Fibroblast of villous mesenchyme (primary cell): ENCODE measurements at places on chromosomes 7 and 10. TPM values are rescaled to one million over a fixed set of nuclear protein-coding genes. Genes with fewer than 3 reads are reported as not detected.

DNA sequence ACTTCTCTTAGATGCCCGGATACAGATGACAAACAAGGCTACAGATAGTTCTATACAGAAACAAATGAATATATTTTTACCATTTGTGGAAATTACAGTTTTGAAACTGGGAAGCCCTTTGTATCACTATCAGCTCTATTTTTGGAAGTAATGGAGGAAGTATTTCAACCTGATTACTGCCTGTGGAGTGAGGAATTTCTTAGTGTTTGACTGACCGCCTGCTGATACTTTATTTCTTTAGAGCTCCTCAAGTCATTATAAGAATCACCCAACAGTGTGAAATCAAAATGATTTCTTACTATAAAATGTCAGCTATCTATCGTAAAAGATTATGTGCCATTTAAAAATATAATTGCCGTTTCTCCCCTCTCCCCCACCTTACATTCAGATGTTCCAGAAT, 290.9 kb downstream of the SDK1 start:
- DNase-seq: no peak

The BICC1 gene
- 39.3 and 47.7 TPM in 2 replicates for total RNA-seq

The KIF20B gene
- 10.3 and 19.9 TPM in 2 replicates for total RNA-seq

The NPY4R gene
- under 0.01 TPM in 1 of 2 replicates, not detected in the other for total RNA-seq

DNA sequence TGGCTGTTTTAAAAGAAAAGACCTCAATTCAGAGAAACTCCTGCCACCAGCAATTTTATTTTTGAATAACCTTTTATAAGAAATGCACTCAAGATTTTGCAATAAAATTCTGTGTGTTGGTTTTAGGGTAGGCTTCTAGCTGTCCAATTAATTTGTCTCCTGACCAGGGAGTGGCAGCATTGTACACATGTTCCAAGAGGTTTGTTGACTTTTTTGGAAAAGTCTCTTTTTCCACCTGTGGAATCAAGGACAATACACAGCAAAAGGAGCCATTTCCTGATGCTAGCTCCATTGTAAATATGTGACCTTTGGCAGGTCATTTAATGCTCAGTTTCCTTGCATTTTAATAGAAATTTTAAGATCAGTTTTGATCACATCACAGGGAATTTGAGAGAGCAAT, 1.8 kb downstream of the GIMAP5 start:
- no peak for DNase-seq

The TNPO3 gene
- 55.4 and 60.9 TPM in 2 replicates for total RNA-seq
